D341Med (cell line): ENCODE measurements at places on chromosomes 16 and 17.

DNA sequence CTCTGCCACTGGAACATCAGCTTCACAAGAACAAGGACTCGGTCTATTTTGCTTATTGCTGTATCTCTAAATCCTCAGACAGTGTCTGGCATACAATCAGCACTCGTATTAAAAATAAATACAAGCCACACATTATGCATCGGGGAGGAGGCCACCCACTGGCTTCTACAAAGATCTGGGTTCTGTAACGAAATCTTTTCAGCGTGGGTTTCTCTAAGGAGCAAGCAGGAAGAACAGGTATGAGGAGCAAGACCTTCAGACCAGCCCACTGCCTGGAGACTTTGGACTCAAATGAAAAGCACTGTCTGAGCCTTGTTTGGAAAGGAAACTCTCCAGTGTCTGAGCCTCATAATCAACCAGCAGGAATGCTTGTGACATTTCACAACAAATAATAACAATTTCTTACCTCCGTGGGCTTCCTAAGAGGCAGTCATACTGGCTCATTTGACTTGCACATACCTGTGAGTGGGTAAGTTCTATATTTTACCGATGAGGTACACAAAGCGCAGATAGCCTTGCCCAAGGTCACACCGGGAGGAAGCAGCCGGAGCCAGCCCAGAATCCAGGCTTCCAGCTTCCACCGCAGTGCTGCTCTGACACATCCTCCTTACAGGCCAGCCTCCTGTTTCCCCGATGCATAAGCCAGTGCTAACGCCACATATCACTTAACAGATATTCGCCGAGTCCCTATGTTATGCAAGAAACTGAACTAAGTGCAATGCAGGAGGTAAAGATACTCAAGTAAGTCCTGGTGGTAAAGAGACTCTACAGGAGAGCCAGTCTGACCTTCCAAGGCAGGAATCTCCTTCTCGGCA lies 118.6 kb upstream of the TNRC6C start:
- DNase-seq, result no peak

DNA sequence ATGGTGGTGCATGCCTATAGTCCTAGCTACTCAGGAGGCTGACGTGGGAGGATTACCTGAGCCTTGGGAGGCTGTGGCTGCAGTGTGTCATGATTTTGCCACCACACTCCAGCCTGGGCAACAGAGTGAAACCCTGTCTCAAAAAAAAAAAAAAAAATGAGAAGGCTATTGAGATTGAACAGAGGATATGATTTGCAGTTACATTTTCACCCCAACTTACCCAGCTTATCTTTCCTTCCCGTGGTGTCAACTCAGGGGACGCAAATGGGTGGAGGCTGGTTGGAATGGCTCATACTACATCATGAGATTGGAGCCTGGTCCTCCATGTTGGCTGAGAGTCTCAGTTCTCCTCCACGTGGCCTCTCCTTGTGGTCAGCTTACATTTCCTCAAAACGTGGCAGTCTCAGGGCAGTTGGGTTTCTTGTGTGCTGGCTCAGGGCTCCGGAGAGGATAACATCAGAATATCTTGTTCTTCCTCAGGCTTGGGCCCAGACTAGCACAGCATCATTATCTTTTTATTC lies 17.2 kb upstream of the NSMCE1 start:
- no peak for DNase-seq

GRCh38 chr16:58332997-58333700 lies 38.3 kb upstream of the PRSS54 start:
- DNase-seq, result no peak

DNA sequence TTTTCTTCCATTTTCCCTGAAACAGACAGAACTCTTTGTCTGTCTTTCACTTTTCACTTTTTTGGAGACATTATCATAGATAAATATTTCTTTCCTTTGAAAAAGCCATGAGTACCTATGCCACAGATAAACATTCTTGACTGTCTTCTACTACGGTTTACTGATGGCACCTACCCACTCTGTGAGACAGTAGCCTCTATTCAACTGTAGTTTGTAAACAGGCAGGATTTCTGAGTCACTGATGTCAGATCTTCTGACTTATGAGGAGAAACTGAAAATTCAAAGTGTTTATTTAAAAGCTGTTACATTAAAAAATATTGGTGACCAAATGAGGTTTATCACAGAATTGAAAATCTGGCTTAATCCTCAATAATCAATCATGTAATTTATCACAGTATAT lies 658.4 kb downstream of the TOX3 start:
- no peak for DNase-seq

DNA sequence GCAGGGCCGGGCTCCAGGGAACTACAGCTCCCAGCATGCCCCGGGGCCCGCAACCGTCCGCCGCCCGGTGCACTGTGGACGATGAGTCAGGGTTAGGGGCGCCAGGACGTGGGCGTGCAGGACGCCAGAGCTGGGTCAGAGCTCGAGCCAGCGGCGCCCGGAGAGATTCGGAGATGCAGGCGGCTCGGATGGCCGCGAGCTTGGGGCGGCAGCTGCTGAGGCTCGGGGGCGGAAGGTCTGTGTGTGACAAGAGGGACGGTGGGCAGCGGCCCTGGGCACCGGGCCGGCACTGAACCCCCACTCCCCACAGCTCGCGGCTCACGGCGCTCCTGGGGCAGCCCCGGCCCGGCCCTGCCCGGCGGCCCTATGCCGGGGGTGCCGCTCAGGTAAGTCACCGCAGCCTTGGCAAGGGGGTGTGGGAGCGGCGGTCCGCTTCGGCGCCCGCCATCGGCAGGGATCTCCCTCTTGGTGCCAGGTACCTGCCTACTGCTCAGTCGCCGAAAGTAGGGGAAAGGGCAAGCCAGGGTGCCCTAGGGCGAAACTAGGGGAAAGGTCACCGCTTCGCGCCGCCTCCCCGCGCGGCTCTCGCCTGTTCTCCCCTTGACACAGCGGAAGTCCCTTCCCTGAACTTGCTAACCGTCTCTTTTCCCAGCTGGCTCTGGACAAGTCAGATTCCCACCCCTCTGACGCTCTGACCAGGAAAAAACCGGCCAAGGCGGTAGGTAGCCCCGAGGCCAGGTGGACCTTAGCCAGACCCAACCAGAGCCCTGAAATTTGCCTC lies at the start of the genes ACADVL and DLG4:
Gene ACADVL (plus strand): TSS at position 127 of the 781 bp plus-strand sequence. CDS start 47 bp downstream, at position 174.
Gene DLG4 (minus strand): TSS at position 25 of the 781 bp plus-strand sequence.
- DNase-seq, result peak; percentile 74

DNA sequence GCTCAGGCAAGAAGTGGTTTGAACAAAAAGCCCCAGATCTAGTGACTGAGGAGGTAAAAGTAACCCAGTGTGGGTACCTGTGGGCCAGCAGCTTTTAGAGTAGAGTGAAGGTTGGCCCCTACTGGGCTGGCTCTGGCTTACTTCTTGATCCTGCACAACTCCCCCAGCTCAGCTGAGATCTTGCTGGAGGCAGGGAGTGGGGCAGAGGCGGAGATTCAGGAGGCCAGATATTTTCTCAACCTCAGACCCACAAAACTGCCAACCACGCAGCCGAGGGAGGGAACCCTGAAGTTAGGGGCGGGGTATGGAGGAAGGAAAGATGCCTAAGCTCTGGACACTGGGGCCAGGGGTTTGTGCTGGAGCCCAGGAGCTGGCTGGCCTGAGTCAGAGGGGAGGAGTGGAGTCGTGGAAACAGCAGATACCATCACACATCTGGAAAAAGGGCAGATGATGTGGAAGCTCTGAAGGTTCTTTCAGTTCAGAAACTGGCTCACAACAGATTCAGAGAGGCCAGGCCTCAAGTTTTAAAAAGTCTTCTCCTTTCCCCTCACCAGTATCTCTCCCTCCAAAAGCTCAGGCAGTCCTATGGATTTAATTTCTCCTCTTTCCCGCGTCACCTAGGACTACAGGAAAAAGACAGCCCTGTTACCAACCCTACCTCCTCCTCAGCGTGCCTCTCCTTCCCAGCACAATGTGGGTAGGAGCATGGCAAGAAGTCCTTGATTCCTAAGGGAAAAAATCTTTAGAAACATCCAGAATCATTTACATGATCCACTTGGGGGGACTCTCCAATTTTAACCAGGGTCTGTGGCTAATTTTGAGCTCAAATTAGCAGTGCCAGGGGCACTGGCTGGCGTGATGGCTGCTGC lies 48.1 kb downstream of the MYO18A start:
- DNase-seq, result no peak

- no peak for DNase-seq
These were observed 3.9 kb upstream of the CPNE7 start for GRCh38 chr16:89571636-89572035.

GRCh38 chr16:12002447-12003006 lies 26.0 kb downstream of the SNX29 start:
- peak; percentile 77 for DNase-seq

DNA sequence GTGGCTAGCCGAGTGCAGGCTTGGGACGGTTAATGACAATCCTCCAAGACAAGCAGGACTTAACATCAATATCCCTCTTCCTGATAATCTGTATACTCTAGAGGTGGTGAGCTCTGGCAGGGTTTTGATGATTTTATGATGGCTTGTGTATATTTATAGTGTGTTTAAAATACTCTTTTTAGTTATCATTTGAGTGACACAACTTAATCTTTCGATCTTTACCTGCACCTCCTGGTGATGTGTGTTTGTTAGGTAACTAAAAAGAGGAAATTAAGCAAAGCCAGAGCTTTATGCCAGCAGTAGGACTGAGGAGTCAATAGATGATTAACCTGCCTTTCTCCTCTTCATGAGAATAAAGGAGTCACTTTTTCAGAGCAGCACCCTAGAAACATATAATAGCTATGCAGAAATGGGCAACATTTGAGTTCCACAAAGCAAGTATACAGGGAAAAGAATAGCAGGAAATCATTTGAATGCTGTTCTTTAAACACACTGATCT lies 210.5 kb downstream of the IRX3 start:
- DNase-seq, result no peak

GRCh38 chr17:82053556-82054263 lies 2.0 kb downstream of the GPS1 start:
- no peak for DNase-seq

DNA sequence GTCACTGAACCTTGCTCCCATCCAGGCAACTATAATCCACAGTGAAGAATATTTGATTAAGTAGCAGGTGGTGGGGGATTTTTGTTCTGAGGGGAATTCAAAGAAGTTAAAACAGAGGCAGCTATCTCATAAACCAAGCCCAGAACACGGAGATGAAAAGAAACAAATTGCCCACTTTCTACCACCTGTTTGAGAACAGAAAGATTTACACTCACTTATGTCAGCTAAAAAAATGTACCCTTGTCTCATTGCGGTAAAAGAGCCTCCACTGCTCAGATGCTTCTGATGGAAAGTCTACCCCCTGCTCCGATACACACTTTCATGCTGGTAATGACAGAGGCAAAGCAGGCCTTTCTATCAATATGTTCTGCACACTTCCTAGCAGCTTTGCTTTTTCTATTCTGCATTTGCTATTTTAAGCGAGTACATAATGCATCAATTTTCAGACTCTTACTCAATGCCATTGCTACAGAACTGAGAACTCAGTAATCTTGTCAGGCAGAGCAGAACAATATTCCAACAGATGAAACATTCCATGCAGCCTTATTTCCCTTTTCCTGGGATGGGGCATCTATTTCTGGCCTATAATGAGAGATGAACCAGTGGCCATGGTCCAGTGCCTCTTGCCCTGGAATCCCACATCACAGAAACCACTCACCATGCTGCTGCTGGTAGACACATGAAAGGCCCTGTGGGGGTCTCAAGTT lies 29.0 kb downstream of the CDK5R1 start:
- no peak for DNase-seq

DNA sequence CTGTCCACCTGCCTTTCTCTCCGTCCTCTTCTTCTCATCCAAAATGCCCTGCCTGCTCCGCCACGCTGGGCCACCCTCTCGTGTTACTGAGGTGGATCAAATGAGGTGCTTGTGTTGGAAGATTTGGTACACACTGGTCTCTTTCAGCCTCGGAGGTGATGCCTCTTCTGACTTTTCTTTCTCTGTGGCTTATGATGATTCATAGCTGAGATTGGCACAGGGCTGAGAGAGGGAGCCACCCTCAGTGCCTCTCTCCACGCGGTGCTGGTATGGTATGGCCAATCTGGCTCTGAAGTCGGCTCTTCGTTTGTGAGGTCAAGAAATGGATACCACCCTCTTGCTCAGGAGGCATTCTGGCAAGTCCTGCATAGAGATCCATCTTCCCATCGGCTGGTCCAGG lies 82.4 kb downstream of the PLCG2 start:
- DNase-seq, result no peak

GRCh38 chr16:11916524-11917285 lies 949 bp upstream of the GSPT1 start:
- no peak for DNase-seq

DNA sequence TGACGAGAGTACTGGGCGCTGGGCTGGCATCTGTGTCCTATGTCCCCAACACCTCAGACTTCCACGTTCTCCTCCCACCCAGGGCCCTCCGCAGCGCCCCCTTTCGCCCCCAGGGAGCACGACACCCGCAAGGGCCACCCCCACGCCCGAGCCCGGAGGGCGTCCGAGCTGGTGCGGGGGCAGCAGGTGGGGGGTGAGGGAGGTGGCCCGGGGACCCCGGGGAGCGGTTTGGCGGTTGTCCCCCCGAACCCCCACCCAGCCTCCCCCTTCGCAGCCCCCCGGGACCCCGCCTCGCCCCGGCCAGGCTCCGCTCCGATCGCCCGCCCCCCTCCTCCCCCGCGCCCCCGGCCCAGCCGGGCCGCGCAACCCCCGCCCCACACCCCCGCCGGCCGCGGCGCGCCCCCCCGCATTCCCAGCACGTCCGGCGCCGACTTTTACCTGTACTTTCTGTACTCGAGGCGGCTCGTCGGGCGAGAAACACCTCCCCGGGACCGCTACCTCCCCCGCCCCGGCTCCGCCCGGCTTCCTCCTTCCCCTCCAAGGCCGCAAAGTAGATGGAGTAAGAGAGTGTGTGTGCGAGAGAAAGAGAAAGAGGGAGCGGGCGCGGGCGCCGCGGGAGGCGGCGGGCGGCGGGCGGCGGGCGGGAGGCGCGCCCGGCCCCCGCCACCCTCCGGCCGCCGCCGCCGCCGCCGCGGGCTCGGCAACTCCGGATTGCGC lies 901 bp downstream of the CDYL2 start:
- DNase-seq, result peak; percentile 32

DNA sequence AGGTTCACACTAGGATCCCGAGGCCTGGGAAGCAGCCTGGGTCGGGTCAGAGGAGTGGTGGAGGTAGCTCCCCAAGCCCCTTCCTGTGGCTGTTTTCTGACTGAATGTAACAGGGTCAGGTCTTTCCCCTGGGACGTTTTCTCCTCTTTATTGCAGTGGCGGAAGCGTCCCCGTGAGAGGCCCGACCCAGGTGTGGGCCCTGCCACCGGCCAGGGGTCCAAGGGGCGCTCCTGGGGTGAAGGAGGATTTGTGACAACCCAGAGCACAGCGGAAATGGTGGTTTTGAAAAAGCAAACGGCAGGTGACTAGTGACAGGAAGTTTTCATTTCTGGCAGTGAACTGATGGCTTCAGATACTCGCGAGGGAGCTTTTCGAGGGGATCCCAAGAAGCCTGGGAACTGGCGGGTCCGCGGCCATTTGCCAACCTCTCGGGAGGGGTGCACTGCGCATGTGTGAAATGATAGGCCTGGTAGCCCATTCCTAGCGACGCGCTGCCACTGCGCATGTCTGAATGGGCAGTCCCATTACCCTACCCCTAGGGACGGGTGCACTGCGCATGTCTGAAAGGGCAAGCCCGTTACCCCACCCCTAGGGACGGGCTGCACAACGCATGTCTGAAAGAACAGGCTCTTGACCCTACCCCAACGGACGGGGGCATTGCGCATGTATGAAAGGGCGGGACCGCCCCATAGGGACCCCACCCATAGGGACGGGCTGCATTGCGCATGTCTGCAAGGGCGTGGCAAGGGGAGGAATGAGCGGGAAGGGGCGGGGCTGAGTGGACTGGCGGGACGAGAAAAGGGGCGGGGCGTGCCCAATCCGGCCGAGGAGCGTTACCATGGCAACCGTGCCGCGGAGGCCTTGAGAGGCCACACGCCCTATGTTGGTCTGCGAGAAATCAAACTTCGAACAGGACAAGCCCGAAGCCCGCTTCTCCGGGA lies 1747.9 kb downstream of the TP53TG3F start:
- DNase-seq, result no peak
